Activated CD8-positive, alpha-beta T cell treated with anti-CD3 and anti-CD28 coated beads for 36 hours (primary cell): ENCODE measurements at places on chromosomes 1 and 21. TPM values are rescaled to one million over a fixed set of nuclear protein-coding genes. Genes with fewer than 3 reads are reported as not detected.

DNA sequence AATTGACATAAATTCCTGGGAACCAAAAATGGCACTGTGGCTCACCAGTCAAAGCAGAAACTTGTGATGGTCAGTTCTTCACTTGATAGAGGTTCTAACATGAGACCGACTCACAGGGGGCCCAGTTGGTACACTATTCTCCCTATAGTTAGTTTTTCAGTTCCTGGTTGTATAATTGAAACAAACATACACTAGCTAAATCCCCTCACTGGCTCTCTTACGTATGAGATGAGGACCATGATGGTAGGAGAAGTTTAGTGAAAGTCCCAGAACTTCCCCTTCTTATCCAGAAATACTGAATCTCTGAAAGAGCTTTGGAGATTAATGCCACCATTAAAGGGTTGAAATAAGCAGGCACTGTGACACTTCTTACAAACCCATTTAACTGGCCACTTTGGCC lies 2.8 kb upstream of the S100B start:
- peaks cover 38% of the 10 kb centered on the region for H3K4me1 ChIP-seq
- H3K27me3 ChIP-seq = no peaks in the 10 kb centered on the region
- H3K36me3 ChIP-seq = no peaks in the 10 kb centered on the region
- DNase-seq = no peak

- DNase-seq = no peak
- H3K27me3 ChIP-seq = no peaks in the 10 kb centered on the region
- H3K27ac ChIP-seq = no peak overlapping the region
- no peak overlapping the region for H3K4me3 ChIP-seq
- no peaks in the 10 kb centered on the region for H3K36me3 ChIP-seq
- H3K4me1 ChIP-seq = no peaks in the 10 kb centered on the region
Observed at GRCh38 chr1:42427240-42427639, 28.6 kb downstream of the ZMYND12 start.

GRCh38 chr1:107963601-107964335 lies 1.2 kb downstream of the VAV3 start:
- peak overlapping the region; percentile 98 for H3K27ac ChIP-seq
- peak overlapping the region; percentile 93 for H3K4me3 ChIP-seq
- peak; percentile 70 for DNase-seq
- H3K36me3 ChIP-seq = peaks cover 5% of the 10 kb centered on the region

DNA sequence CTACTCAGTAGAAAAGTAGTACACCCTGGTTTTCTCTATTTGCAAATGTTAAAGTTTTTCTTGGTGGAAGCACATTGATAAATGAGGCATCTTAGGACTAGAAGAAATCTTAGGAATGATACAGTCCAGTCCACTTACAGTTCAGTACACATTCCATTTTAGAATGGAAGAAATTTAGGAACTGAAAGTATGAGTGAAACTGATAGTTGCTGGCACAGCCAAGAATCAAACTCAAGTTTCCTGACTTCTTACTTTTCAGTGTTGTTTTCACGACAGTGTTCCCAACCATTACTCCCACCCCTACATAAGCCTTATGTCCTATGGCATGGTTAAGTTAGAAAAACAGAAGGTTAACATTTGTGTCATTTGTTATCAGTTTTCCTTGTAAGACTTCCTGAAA lies 258.5 kb downstream of the BACH1 start:
- H3K27me3 ChIP-seq = no peaks in the 10 kb centered on the region
- H3K4me1 ChIP-seq = no peaks in the 10 kb centered on the region
- no peaks in the 10 kb centered on the region for H3K36me3 ChIP-seq

DNA sequence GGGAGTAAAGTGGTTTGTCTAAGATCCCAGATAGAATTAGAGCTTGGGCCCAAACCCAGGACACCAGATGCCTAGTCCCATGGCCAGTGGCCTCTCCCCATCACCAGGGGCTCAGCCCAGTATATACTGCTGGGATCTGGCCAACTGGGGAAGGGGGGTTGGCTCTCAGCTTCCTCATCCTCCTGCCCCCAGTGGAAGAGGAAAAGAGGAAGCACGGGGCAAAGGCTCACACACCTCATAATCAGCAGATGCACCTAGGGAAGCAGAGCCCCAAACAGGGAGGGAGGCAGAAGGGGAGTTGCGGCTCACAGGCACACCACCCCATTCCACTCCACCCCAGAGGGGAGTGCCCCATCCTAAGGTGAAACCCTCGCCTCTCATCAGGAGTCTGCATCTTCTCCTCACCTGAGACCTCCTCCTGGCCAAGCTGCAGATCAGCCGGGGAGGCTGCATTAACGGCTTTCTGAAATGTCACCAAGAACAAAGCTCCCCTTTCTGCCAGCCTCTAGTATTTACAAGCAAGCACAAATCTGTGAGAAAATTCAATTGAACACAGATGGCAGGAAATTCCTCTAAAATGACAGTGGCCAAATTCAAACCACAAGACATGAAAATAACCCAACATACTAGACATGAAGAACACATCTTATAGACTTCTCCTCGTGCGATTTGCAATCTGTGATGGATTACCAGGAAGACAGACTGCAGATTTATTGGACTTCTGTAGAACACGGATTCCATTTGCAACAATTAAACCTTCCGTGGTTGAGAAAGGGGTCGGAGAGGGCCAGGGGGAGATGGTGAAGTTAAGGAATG lies 82.8 kb downstream of the GLIS1 start:
- H3K4me1 ChIP-seq = no peaks in the 10 kb centered on the region
- no peak overlapping the region for H3K27ac ChIP-seq
- H3K4me3 ChIP-seq = no peak overlapping the region
- peaks cover 8% of the 10 kb centered on the region for H3K27me3 ChIP-seq
- DNase-seq = no peak
- H3K36me3 ChIP-seq = no peaks in the 10 kb centered on the region

- no peak overlapping the region for H3K27ac ChIP-seq
- H3K4me1 ChIP-seq = peaks cover 2% of the 10 kb centered on the region
- H3K27me3 ChIP-seq = no peaks in the 10 kb centered on the region
- no peak for DNase-seq
Observed at GRCh38 chr1:193109619-193110018, 4.4 kb upstream of the GLRX2 start.

- H3K27ac ChIP-seq = no peak overlapping the region
- DNase-seq = no peak
- no peaks in the 10 kb centered on the region for H3K27me3 ChIP-seq
Observed at GRCh38 chr1:79052829-79053449, 46.4 kb upstream of the ADGRL4 start.

DNA sequence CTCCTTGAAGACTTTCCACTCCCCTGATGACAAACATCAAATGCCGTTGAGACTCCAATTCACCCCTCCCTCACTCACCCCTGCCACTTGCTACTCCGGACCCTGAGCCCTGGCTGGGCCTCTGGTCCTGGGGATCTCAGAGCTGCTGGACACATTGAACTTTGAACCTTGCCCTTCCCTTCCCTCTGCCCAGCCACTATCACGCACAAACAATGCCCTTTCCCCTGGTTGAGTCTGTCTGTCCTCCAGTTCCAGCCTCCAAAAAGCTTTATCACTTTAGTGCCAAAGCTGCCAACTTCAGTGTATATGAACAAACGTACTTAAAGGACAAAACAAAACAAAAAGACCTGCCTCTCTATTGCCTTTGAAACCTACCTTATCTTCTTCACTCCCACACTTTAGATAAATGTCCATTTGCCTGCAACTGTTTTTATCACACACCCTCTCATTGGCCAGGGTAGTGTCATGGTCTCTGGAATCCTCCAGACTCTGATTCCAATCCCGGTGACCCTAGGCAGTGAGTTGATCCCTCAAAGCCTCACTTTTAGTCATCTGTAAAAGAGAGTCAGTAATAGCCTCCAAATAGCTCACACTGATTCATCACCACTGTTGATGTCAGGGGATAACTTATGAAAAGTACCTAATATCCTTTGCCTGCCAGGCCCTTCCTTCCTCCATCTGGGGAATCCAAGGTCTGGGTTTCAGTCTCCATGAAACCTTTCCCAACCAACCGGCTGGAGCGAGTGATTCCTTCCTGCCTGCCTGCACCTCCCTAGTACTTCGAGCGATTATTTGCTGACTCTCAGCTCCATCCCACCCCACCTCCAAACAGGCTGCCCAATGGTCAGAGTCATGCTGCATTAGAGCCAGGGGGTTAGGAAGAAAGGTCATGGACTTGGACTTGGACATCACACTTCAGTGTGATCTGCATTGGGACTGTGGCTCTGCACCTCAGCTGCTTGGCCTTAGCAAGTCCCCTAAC lies 15.9 kb upstream of the SPOCD1 start:
- H3K4me3 ChIP-seq = no peak overlapping the region
- no peaks in the 10 kb centered on the region for H3K27me3 ChIP-seq
- H3K27ac ChIP-seq = no peak overlapping the region
- H3K4me1 ChIP-seq = peaks cover 24% of the 10 kb centered on the region
- no peak for DNase-seq
- no peaks in the 10 kb centered on the region for H3K36me3 ChIP-seq

GRCh38 chr1:246292571-246292970 lies 214.5 kb downstream of the SMYD3 start:
- H3K4me3 ChIP-seq = no peak overlapping the region
- H3K27me3 ChIP-seq = no peaks in the 10 kb centered on the region
- H3K27ac ChIP-seq = no peak overlapping the region

GRCh38 chr1:202361701-202362100 lies 13.2 kb downstream of the PPP1R12B start:
- no peaks in the 10 kb centered on the region for H3K27me3 ChIP-seq
- H3K36me3 ChIP-seq = no peaks in the 10 kb centered on the region
- no peak for DNase-seq
- H3K4me3 ChIP-seq = no peak overlapping the region

The SV2A gene
- total RNA-seq = 8.2 TPM

The IFNLR1 gene
- 6.4 TPM for total RNA-seq
